ENCODE measurements at places on chromosomes 11 and 22.

DNA sequence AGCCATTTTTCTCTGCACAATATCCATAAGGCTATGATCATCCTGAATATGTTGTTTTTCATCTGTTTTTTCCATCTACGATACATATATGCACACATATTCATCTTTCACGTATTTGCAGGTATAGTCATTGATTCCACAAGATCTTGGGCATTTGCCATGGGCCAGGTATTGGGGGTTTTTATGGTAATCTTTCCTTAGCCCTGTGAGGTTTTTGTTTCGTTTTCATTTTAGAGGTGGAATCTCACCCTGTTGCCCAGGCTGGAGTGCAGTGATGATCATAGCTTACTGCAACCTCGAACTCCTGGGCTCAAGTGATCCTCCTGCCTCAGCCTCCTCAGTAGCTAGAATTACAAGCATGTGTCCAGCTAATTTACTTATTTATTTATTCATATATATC, 20.0 kb downstream of the CD6 start:
- no peak for DNase-seq

GRCh38 chr11:28009996-28010395, 98.0 kb downstream of the KIF18A start:
- no peak for DNase-seq

GRCh38 chr11:112004389-112004788, 20.8 kb upstream of the DLAT start:
- no peak for DNase-seq

DNA sequence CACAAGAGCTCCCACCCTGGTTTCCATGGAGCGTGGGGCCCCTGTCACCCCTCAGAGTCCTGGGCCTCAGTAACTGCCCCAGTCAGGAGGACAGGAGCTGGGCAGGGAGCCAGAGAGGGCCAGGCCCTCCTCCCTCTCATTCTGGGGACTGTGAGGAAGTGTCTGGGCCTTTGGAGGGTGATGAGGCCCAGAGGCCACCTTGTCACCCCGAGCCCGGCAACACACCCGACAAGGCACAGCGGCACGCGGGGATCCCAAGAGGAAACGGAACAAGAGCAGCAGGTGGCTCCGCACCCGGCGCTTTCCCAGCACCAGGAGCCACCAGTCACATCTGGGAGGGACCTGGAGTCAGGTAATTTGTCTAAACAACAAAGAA, 72.1 kb downstream of the CELSR1 start:
- DNase-seq, result no peak

GRCh38 chr22:31489632-31490495, at the start of gene EIF4ENIF1:
TSS of gene EIF4ENIF1 (minus strand) at chr22:31489842. CDS start at chr22:31488718, 1,124 bp downstream.
- peak; percentile 92 for DNase-seq
